ENCODE measurements at places on chromosomes 13 and 19. TPM values are rescaled to one million over a fixed set of nuclear protein-coding genes. Genes with fewer than 3 reads are reported as not detected.

TMPRSS9 gene
- total RNA-seq = not detected

IZUMO1 gene
- total RNA-seq = not detected

CRB3 gene
- total RNA-seq = 1.2 TPM

CLIP3 gene
- 1.5 TPM for total RNA-seq

GAPDHS gene
- not detected for total RNA-seq

ZNF446 gene
- total RNA-seq = 8.7 TPM

LGALS14 gene
- not detected for total RNA-seq

VSTM2B gene
- total RNA-seq = not detected

C19orf85 gene
- total RNA-seq = not detected

ATXN8OS gene
- not detected for total RNA-seq

ZNF526 gene
- 16.0 TPM for total RNA-seq

B3GLCT gene
- total RNA-seq = 4.0 TPM

IZUMO2 gene
- not detected for total RNA-seq

CRLF1 gene
- not detected for total RNA-seq

ZGLP1 gene
- 1.4 TPM for total RNA-seq

GPR18 gene
- total RNA-seq = 17.0 TPM

Measured in activated naive CD4-positive, alpha-beta T cell treated with anti-CD3 and anti-CD28 coated beads, Interleukin-2, amount 10 ng/mL, durations not matched to agents 5 hours and 36 hours (primary cell).